CD4-positive, alpha-beta T cell treated with Interleukin-15 for 4 hours (primary cell): ENCODE measurements at places on chromosomes 1 and 21.

DNA sequence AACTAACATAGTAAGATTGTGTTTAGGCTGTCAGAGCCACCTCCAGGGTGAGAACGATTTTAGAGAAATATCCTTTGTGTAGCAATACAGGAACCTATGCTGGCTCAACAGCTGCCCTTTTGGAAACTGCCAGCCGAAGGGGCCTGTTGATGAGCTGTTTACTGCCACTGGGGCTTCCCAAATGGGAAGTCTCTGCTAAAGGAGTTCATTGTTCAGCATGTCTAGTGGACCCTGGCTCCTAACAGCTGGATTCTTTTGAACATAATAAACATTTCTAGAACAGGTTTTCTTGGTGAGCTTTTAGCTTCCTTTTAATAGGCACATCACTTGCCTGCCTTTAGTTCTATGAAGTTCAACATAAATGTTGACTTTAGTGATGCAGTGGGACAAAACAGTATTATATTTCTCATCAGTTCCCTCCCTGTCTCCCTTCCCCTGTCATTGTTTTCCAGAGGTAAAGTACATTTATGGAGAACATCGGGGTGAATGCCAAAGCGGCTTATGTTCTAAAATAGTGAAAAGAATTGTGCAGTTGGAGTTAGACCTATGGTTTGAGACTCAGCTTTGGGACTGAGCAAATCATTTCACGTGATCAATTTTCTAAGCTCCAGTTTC is 57.4 kb downstream of the UCK2 start:
- DNase-seq, result no peak

GRCh38 chr1:172781513-172782140 is 122.7 kb downstream of the FASLG start:
- DNase-seq, result no peak

DNA sequence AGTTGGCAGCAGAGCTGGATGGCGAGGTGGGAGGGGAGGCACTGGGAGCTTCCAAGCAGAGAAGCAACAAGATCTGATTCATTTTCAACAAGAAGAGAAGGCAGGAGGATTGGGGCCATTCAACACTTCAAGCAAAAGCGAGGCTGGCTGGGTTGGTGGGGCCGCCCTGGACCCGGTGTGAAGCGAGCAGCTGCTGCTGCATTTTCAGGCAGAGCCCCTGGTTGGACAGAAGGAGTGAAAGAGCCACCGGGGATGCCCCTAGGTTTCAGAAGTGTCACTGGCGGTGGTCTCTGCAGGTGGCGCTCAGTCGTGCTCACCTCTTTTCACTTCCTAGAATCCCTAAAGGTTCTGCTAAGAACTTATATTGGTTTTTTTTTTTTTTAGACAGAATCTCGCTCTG is 18.0 kb downstream of the SLC2A7 start:
- no peak for DNase-seq

GRCh38 chr1:15802234-15802965 is 5.0 kb downstream of the UQCRHL start:
- DNase-seq, result no peak

DNA sequence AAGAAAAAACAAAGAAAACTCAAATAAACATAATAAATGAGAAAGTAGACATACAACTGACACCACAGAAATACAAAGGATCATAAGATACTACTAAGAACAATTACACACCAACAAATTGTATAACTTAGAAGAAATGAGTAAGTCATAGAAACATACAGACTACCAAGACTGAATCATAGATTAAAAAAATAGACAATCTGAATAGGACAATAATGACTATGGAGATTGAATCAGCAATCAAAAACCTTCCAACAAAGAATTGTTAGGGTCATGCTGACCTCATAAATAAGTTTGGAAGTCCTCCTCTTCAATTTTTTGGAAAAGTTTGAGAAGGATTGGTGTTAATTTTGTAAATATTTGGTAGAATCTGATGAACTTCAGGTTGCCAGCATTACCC is 159.0 kb downstream of the PTBP2 start:
- no peak for DNase-seq

DNA sequence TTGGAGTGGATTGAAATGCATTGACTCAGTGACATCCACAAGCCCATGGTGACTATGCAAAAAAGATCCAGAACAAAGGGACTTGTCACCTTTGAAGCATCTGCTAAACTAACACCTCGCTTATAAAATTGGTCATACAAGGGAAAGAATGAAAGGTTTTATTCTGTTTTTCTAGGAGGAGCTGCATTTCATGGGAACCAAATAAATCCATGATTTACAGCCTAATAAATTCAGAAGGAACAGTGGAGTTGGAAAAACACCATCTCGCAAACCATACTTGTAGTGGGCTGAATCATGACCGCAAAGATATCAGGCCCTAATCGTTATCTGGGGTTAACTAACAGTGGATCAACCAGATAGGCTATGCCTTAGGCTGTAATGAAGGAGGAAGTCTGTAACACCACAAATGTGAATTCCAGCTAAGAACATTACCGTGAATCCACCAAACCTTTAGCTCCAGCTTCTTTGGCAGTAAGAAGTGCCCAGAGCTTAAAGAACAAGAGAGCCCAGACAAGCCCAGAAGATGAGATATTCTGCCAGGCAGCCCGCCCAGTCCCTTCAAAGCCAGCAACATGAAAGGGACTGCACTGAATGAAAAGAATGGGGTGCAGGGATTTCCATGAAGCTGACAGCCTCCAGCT is 27.4 kb downstream of the RSPH1 start:
- DNase-seq, result no peak

DNA sequence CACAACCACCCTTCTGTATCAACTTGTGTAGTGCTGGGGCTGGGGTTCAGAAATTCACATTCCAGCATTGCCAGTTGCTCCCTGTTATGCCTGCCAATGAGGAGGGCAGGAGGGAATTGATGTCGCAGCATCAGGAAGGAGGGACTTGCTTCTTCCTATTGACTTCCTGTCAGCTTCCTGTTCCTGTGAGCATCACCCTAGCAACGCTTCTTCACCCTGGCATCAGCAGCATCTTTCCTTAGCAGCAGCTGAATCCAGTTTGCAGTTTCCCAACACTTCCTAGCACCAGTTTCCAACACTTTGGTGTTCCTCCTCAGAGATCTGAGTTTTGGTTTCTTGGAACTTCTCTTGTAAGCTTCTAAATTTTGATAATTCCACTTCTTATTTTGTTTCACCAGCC is 8.9 kb upstream of the TRIM62 start:
- no peak for DNase-seq

- no peak for DNase-seq
Observed at GRCh38 chr1:72119491-72119890, 162.8 kb downstream of the NEGR1 start.

DNA sequence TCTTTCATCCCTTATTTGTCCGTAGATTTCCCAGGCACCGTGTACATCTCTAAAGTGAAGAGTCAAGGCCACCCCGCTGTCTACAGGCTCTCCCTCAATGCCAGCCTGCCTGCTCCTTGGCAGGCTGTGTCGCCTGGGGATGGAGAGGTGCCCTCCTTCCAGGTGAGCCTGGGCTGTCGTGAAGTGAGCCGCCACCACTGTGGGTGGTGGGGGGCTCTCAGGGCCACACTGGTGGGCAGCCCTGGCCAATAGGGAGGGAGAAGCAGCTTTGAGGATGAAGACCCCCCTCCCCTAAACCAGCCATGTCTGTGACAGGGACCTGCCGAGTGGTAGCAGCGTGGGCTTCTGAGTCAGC is 46.2 kb downstream of the DISP3 start:
- DNase-seq, result no peak

GRCh38 chr1:215160351-215160750 is 77.8 kb downstream of the KCNK2 start:
- no peak for DNase-seq
